ENCODE measurements at places on chromosomes 6 and 20. TPM values are rescaled to one million over a fixed set of nuclear protein-coding genes. Genes with fewer than 3 reads are reported as not detected.

The FAM217A gene
- total RNA-seq: not detected

The GATA5 gene
- total RNA-seq: 2.5 TPM

The KCNK17 gene
- 4.8 TPM for total RNA-seq

The KCNS1 gene
- 0.97 TPM for total RNA-seq

DNA sequence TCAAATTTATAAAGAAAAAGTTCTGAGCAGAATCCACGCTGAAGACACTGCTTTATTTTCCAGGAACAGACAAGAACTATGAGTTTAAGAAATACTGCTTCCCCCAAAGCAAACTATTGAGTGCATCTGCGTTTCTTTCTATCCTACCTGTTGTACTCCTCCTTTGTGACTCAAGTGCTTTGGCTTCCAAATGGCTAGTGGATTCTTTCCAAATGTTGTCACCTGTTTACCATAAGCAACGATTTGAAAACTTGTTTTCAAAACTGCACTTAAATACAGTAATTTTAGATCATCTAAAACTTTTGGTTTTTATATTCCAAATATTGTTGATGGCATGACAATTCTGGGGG lies 9.5 kb downstream of the PXDC1 start:
- H3K4me3 ChIP-seq: no peak overlapping the region
- H3K27me3 ChIP-seq: no peaks in the 10 kb centered on the region
- peaks cover 22% of the 10 kb centered on the region for H3K36me3 ChIP-seq
- peak overlapping the region; percentile 69 for H3K27ac ChIP-seq

DNA sequence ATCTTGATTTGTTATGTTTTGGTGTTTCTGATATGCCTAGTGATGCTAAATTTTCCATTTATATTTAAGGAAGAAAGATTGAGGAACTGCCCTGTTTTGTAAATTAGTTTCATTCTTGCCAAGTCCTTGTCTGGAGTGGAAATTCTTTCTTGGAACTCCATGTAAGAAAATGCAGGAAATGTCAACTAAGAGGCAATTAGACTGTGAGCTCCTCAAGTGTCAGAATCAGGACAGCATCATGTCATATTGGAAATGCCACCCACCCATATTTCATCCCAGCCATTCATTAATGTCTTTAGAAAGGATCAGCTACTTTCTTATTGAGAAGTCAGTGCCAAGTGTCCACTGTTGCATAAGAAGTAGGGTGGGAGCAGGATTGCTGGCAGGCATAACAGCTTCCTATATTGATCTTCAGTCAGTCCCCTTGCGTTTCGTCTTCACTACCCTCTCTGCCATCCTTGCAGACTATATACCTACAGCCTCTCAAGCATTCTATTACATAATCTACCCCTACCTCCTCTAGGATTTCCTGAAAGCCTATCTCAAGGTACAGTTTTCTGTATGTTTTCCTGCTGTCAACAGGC lies 42.4 kb downstream of the HAO1 start:
- no peaks in the 10 kb centered on the region for H3K36me3 ChIP-seq
- no peak for DNase-seq
- no peak overlapping the region for H3K27ac ChIP-seq
- H3K27me3 ChIP-seq: no peaks in the 10 kb centered on the region

GRCh38 chr6:150631984-150632642 lies 32.4 kb downstream of the PLEKHG1 start:
- no peak for DNase-seq
- no peak overlapping the region for H3K27ac ChIP-seq
- H3K36me3 ChIP-seq: no peaks in the 10 kb centered on the region
- H3K4me3 ChIP-seq: no peak overlapping the region
- peaks cover 10% of the 10 kb centered on the region for H3K4me1 ChIP-seq
- no peaks in the 10 kb centered on the region for H3K27me3 ChIP-seq

GRCh38 chr20:48287021-48287494 lies 501.8 kb upstream of the SULF2 start:
- no peaks in the 10 kb centered on the region for H3K27me3 ChIP-seq
- no peak for DNase-seq
- H3K4me1 ChIP-seq: peaks cover 17% of the 10 kb centered on the region
- H3K27ac ChIP-seq: peak overlapping the region; percentile 39

DNA sequence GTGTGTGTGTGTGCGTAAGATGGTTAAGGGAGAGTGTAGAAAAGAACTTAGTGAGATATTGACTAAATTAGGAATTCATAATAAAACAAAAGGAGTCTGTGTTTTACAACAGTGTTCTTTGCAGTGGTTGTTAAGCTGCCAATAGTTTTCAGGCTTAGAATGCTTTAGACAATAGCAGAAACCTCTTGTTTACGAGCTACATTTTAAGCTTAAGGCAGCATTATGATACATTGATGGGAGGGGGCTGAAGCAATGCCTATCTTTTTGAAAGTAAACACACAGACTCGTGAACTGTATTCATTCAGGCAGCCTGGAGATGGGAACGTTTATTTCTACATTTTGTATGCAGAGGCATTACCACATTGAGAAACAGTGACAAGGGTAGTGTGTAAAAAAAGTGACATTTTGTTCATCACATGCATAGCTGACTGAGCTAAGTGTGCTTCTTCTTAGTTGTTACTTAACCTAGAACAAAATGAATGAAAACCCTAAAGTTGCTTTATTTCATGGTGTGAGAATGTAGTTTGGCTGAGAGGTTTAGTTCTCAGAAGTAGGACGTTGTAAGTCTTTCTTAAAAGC lies 21.2 kb downstream of the CLVS2 start:
- no peak overlapping the region for H3K27ac ChIP-seq
- no peaks in the 10 kb centered on the region for H3K4me1 ChIP-seq
- H3K36me3 ChIP-seq: no peaks in the 10 kb centered on the region

DNA sequence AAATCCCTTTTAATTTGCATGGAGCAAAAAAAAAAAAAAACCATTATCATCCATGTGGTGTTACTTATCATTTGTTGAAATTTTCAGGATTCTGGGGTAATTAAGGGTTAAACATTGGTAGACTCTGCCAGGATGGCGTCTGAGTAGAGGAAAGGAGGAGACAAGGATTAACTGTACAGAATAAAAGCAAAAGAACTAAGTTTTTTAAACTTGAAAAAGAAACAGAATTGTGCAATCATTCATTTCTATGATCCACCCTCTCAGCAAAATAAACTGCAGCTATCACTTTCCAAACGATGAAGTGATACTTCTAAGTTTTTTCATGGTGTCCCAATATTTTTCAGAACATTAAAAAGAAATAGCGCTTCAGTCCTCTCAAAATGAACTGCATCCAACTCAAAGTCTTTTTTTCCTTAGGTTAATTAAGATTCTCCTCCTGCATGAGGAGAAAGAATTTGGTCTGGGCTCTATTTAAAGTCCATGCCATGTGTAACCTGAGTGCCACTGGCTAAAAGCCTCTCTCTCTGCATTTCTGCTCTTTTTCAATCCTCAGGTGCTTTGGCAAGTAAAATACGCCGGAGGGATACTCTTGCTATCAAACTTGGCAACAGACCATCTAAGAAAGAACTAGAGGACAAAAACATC lies 69.5 kb upstream of the LTV1 start:
- H3K4me1 ChIP-seq: peaks cover 10% of the 10 kb centered on the region
- H3K36me3 ChIP-seq: no peaks in the 10 kb centered on the region
- H3K27ac ChIP-seq: peak overlapping the region; percentile 21
- no peak overlapping the region for H3K4me3 ChIP-seq
- DNase-seq: no peak

DNA sequence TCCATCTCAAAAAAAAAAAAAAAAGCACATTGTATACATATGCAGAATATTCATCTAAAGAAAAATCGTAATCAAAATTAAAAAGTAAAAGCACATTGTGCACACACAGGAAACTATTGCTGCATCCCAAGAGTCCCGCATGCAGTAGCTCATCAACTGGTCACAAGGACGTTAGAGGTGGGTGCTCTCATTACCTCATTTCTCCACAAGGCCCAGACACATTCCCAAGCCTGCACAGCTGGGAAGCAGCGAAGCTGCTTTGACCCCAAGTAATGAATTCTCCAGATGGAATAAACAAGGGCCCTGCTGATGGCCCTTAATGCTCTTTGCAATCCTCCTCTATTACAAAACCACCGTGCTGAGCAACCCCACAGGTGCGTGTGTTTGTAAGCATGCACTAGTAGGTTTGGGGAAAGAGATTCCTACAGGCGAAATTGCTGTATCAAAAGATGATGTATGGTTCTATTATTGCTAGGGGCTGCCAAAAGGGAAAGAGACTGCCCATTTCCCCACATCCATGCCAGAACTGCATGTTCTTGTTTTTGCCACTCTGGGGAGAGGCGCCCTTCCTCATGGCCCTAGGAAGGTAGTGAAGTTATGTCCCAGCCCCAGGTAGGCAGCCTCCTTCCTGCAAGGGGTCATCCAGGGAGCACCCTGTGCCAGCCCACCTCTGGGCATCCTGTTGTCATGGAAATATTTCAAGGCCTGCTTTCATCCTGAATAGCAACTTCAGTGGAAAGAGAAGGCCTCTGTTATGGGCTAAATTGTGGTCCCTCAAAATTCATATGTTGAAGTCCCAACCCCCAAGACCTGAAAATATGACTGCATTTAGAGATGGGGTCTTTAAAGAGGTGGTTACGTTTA lies 34.6 kb upstream of the PTGIS start:
- H3K4me3 ChIP-seq: no peak overlapping the region
- DNase-seq: no peak
- no peaks in the 10 kb centered on the region for H3K27me3 ChIP-seq
- H3K27ac ChIP-seq: no peak overlapping the region
- no peaks in the 10 kb centered on the region for H3K36me3 ChIP-seq

GRCh38 chr6:108693430-108694154 lies 132.9 kb downstream of the FOXO3 start:
- no peaks in the 10 kb centered on the region for H3K27me3 ChIP-seq
- no peak for DNase-seq
- no peak overlapping the region for H3K4me3 ChIP-seq
- H3K27ac ChIP-seq: no peak overlapping the region

GRCh38 chr6:148720406-148720805 lies 26.4 kb upstream of the UST start:
- H3K27ac ChIP-seq: no peak overlapping the region
- no peaks in the 10 kb centered on the region for H3K27me3 ChIP-seq
- no peaks in the 10 kb centered on the region for H3K36me3 ChIP-seq
- no peak for DNase-seq
- H3K4me3 ChIP-seq: no peak overlapping the region
- H3K4me1 ChIP-seq: no peaks in the 10 kb centered on the region

DNA sequence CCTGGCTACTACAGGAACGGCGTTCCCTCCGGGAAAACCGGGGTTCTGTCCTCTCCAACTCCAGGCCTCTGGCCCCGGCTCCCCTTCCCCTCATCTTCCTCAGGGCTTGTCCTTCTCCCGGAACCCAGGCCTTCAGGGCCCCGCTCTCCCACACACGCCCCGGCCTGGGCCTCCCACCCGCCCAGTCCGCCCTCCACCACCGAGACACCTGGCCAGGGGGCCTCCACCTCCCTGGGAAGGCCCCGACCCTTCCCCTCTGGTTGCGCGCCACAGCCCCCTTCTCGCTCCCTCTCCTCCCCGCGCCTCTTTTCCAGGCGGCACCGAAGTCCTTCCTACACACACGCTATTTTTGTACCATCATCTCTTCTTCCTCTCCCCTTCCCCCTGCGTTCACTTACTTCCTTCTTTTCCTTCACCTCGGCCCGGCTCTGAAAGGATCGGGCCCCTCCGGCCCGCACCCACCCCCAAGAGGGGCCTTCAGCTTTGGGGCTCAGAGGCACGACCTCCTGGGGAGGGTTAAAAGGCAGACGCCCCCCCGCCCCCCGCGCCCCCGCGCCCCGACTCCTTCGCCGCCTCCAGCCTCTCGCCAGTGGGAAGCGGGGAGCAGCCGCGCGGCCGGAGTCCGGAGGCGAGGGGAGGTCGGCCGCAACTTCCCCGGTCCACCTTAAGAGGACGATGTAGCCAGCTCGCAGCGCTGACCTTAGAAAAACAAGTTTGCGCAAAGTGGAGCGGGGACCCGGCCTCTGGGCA lies 1.3 kb upstream of the SIRPA start:
- peak overlapping the region; percentile 84 for H3K27ac ChIP-seq
- H3K4me1 ChIP-seq: peaks cover 3% of the 10 kb centered on the region
- no peaks in the 10 kb centered on the region for H3K36me3 ChIP-seq

- no peak within 1 kb of the TSS for H3K27ac ChIP-seq
- H3K4me3 ChIP-seq: no peak within 1 kb of the TSS
- peaks cover 20% of the 10 kb centered on the region for H3K4me1 ChIP-seq
Observed at GRCh38 chr20:49482621-49483017, at the start of gene KCNB1. Gene KCNB1, minus strand, starts transcription at chr20:49482668. Its CDS starts 188 bp downstream, at chr20:49482480.

DNA sequence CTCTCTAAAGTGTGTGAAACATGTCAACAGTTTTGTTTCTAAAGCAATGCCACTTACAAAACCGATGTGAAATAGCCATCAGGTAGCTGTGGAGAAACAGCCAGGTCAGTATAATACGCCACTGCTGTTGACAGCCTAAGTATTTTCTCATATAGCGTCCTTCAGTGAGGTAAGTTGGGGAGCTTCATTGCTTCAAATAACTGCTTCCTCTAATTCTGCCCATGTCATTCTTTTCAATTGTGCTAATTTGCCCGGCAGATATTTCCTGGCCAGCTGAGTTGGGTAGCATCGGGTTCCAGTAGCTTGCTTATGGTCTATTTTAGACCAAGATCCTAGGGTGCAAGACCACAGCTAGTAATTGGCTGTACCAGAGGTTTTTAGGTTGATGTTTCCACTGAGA lies 2.1 kb upstream of the ARMC2 start:
- no peak overlapping the region for H3K4me3 ChIP-seq
- DNase-seq: no peak
- H3K27me3 ChIP-seq: no peaks in the 10 kb centered on the region
- no peak overlapping the region for H3K27ac ChIP-seq
- H3K36me3 ChIP-seq: no peaks in the 10 kb centered on the region
- peaks cover 8% of the 10 kb centered on the region for H3K4me1 ChIP-seq

- H3K36me3 ChIP-seq: no peaks in the 10 kb centered on the region
- no peaks in the 10 kb centered on the region for H3K27me3 ChIP-seq
- no peaks in the 10 kb centered on the region for H3K4me1 ChIP-seq
- H3K4me3 ChIP-seq: no peak overlapping the region
- no peak overlapping the region for H3K27ac ChIP-seq
Observed at GRCh38 chr6:52164319-52165094, 21.7 kb upstream of the IL17A start.

DNA sequence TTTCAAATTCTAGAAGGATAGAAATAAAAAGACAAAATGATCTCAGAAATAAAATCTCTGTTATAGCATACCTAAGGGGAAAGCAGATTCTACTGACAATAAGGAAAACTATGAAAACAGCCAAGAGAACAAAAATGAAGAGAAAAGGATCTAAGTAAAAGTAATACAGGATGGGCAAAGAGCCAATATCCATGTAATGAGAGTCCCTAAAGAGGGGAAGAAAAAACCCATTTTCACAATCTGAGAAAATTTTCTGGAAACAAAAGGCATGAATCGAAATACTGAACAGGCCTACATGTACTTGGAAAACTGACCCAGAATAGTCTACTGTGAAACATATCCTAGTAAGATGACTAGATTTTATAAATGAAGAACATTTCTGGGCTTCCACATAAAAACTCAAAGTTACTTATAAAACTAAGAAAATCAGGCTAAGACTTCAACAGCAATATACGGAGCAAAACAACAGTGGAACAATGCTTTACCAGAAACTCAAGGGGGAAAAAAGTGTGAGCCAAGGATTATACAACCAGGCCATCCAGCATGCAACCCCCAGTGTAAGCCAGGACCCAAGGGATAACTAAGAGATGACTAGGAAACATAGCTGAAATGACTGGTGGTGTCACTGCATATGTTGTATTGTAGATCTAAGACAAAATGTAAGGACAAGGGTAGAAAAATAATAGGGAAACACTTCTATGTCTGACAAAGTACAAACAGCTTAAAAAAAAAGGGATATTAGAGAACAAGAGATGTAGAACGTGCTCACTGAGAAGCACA lies 10.2 kb downstream of the NAPB start:
- no peak overlapping the region for H3K4me3 ChIP-seq
- H3K27me3 ChIP-seq: no peaks in the 10 kb centered on the region
